Stomach (tissue), 19 donors: ENCODE measurements at places on chromosomes 6 and 20. TPM values are rescaled to one million over a fixed set of nuclear protein-coding genes. Genes with fewer than 3 reads are reported as not detected.

GRCh38 chr20:63463400-63464288 lies 8.8 kb downstream of the KCNQ2 start:
- H3K4me1 ChIP-seq: no peaks in the 10 kb centered on the region
- H3K27ac ChIP-seq: no peak overlapping the region
- no peaks in the 10 kb centered on the region for H3K36me3 ChIP-seq
- H3K4me3 ChIP-seq: no peak overlapping the region
- peak; percentile 43 for DNase-seq
- H3K27me3 ChIP-seq: peaks cover 4% of the 10 kb centered on the region

DNA sequence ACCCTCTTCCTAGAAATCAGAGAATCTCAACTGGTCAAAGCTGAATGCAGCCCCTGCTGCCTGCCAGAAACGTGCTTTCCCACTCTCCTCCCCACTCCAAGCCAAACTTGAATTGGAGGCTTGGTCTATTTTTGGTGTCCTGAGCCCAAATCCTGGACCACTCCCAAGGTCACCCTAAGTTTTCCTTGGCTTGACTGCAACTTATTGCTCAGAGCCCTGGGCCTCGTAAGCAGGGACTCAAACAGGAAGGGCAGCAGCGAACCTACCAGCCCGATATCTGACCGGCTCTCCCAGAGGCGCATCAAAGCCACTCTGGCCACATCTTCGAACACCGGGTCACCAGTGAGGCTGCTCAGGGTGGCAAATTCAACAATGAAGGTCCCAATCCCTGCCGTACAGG lies 12.7 kb downstream of the EDEM2 start:
- no peak overlapping the region for H3K4me3 ChIP-seq
- H3K27ac ChIP-seq: peak overlapping the region; percentile 34
- peaks cover 18% of the 10 kb centered on the region for H3K4me1 ChIP-seq
- peak; percentile 37 for DNase-seq
- H3K36me3 ChIP-seq: peaks cover 63% of the 10 kb centered on the region
- no peaks in the 10 kb centered on the region for H3K27me3 ChIP-seq

The PPDPF gene
- total RNA-seq: 84.8 TPM

GRCh38 chr20:40275738-40276137 lies 413.3 kb downstream of the MAFB start:
- no peaks in the 10 kb centered on the region for H3K36me3 ChIP-seq
- peaks cover 9% of the 10 kb centered on the region for H3K4me1 ChIP-seq

The BCAS1 gene
- total RNA-seq: 110 TPM

DNA sequence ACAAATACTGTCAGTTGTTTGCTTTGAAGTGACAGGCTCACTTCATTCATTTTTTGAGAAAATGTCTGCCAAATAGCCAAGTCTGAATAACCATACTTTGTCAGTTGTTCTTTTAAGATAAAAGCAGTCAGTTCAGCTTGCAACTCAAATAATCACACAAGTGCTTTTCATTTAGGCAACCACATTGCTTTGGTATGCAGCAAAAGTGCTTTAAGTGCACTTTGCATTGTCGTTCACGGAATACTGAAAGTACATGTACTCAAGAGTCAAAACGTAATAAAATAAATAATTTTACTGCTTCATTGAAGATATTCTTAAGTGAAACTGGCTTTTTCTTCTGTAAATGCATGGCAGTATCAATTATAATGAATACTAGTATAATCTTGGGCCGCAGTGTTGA lies 107.2 kb downstream of the MMS22L start:
- peaks cover 19% of the 10 kb centered on the region for H3K36me3 ChIP-seq
- DNase-seq: no peak
- no peaks in the 10 kb centered on the region for H3K27me3 ChIP-seq
- H3K4me1 ChIP-seq: no peaks in the 10 kb centered on the region
- no peak overlapping the region for H3K4me3 ChIP-seq

The SNAP25 gene
- total RNA-seq: not detected

GRCh38 chr20:15196547-15197255 lies 859.3 kb upstream of the FLRT3 start:
- H3K27me3 ChIP-seq: no peaks in the 10 kb centered on the region
- no peak for DNase-seq
- H3K27ac ChIP-seq: no peak overlapping the region
- H3K36me3 ChIP-seq: no peaks in the 10 kb centered on the region
- no peak overlapping the region for H3K4me3 ChIP-seq
- H3K4me1 ChIP-seq: no peaks in the 10 kb centered on the region

The PLN gene
- 2.3 TPM for total RNA-seq

DNA sequence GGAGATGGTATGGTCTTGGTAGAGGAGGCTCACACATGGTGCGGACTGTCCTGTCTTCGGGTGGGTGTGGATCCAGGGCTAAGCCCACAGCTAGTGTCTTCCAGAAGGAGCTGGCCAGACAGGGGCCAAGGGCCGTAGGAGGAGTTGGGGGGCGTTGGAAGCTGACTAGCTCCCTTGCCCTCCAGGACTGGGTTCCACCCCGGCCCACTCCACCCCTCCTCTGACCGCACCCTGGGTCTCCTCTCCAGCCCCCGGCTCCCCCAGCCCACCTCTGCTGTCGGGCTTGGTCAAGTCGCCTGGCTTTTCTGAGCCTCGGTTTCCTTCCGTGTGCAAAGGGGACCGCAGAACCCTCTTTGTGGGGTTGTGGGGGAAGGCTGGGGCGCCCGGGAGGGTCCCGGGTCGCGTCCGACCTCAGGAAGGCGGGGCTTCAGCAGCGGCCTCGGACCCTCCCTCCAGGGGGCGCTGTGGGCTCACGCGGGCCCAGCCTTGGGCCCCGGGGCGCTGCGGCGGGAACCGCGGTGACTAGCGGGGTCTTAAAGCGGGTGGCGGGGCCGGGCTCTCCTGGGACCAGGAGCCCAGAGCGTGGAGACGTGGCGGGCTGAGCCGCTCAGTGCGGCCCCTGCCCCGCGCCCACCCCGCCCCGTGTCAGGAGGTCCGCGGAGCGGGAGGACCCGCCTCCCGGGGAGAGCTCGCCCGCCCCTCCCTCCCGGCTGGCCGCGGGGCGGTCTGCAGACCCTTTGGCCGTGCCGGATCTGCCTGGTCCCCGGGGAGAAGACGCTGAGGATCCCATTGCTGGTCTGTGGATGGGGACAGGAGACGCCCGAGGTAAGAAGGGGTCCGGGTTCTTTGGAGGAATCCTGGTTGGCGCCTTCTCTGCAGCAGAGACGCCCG lies 5.4 kb downstream of the NPBWR2 start:
- H3K27me3 ChIP-seq: peaks cover 10% of the 10 kb centered on the region
- H3K27ac ChIP-seq: no peak overlapping the region
- H3K4me1 ChIP-seq: peaks cover 12% of the 10 kb centered on the region
- peak; percentile 48 for DNase-seq

DNA sequence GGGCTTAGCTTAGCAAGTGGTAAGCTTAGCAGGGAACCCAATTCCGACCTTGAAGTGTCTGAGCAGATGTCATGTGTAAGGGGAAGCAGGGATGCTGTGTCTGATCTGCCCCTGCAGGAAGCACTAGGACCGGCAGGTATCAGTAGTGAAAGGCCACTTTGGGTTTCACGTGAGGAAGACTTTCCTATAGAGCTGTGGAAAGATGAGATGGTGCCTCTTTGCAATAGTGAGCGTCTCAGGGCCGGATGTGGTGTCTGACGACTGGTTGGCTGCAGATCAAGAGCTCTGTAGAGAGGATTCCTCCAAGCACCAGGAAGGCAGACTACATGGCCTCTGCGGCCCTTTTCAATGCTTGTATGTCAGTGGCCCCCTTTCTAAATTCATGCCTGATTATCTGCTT lies 98.3 kb downstream of the TIAM2 start:
- no peak overlapping the region for H3K4me3 ChIP-seq
- no peak overlapping the region for H3K27ac ChIP-seq
- DNase-seq: no peak
- no peaks in the 10 kb centered on the region for H3K4me1 ChIP-seq
- no peaks in the 10 kb centered on the region for H3K36me3 ChIP-seq

- no peaks in the 10 kb centered on the region for H3K4me1 ChIP-seq
- no peaks in the 10 kb centered on the region for H3K36me3 ChIP-seq
- H3K4me3 ChIP-seq: no peak overlapping the region
- no peak for DNase-seq
Measured at GRCh38 chr6:24749297-24749696, 25.4 kb upstream of the GMNN start.

GRCh38 chr6:38528196-38528965 lies 111.3 kb downstream of the BTBD9 start:
- H3K4me1 ChIP-seq: no peaks in the 10 kb centered on the region
- DNase-seq: no peak
- no peaks in the 10 kb centered on the region for H3K27me3 ChIP-seq
- H3K4me3 ChIP-seq: no peak overlapping the region
- H3K27ac ChIP-seq: no peak overlapping the region

DNA sequence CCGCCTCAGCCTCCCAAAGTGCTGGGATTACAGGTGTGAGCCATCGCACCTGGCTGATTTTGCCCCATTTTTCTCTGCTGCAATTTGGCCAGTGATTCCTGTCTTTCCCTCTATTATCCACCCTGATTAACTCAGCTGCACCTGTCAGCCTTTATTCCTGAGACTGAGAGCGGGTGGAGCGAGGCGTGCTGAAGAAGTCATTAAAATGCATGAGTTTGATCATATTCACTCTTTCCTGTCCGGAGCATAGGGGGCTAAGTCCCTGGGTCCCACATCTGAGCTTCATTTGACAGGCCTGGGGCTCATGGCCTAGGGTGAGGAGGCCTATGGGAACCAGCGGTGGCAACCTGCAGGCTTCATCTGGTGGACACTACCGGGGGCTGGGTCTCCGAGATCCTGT lies 25.7 kb upstream of the CTNNBL1 start:
- no peak overlapping the region for H3K27ac ChIP-seq
- H3K27me3 ChIP-seq: no peaks in the 10 kb centered on the region
- DNase-seq: no peak
- H3K36me3 ChIP-seq: no peaks in the 10 kb centered on the region
- no peak overlapping the region for H3K4me3 ChIP-seq

GRCh38 chr6:89836639-89837222 lies 7.1 kb downstream of the CASP8AP2 start:
- peaks cover under 1% of the 10 kb centered on the region for H3K4me1 ChIP-seq
- no peak overlapping the region for H3K4me3 ChIP-seq
- no peak for DNase-seq
- no peaks in the 10 kb centered on the region for H3K27me3 ChIP-seq

DNA sequence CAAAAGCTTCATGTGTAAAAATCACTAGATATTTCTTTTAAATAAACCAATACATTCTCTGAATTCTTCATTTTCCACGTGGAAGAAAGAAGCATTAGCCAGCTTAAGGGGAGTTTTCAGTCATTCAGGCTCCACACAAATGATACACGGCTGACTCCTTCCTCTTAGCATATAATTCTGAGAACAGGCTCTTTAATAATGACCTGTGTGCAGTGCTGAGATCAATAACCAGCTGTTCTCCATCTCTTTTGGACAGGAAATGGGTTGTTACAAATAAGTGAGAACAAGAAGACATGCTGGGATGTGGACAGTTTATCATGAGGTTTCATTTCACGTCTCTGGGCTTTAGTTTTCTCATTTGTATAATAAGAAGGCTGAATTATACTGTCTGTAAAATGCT lies 146.9 kb upstream of the C6orf118 start:
- no peaks in the 10 kb centered on the region for H3K4me1 ChIP-seq
- no peaks in the 10 kb centered on the region for H3K36me3 ChIP-seq
- no peak overlapping the region for H3K27ac ChIP-seq
- H3K27me3 ChIP-seq: no peaks in the 10 kb centered on the region
- peak; percentile 26 for DNase-seq

The SRSF12 gene
- not detected for total RNA-seq

DNA sequence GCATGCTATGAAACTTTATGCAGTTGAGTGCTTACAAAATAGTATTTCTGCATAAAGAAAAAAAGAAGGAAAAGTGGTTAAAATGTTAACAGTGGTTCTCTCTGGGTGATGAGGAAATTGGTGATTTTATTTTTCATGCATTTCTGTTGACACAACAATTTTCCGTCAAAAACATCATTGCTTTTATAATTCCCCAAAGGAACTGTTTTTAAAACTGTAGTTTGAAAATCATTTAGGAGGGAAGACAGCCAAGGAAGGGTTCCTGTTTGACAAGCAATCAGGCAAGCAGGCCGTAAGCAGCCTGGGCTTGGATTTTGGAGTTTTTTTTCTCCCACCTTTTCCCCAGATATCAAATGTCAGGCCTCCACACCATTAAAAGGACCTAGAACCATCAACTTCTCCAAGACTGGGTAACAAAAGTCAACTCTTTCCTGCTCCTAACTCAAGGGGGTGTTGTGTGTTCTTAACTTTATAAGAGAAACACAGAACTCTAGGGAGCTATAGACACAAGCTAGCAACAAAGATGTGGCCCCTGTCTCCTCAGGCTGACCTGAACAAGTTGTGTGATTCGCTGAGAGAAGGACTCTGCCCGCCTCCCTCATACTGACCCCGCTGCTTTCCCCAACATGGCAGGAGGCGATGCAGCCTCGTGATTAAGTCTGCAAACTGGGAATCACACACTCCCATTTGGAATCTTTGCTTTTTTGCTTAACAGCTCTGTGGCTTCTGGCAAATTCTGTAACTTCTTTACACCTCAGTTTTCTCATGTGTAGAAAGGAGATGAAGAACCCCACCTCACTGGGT lies 146.6 kb downstream of the BCAS1 start:
- H3K36me3 ChIP-seq: no peaks in the 10 kb centered on the region
- no peak overlapping the region for H3K4me3 ChIP-seq
- H3K4me1 ChIP-seq: peaks cover 24% of the 10 kb centered on the region
- H3K27ac ChIP-seq: peak overlapping the region; percentile 35

DNA sequence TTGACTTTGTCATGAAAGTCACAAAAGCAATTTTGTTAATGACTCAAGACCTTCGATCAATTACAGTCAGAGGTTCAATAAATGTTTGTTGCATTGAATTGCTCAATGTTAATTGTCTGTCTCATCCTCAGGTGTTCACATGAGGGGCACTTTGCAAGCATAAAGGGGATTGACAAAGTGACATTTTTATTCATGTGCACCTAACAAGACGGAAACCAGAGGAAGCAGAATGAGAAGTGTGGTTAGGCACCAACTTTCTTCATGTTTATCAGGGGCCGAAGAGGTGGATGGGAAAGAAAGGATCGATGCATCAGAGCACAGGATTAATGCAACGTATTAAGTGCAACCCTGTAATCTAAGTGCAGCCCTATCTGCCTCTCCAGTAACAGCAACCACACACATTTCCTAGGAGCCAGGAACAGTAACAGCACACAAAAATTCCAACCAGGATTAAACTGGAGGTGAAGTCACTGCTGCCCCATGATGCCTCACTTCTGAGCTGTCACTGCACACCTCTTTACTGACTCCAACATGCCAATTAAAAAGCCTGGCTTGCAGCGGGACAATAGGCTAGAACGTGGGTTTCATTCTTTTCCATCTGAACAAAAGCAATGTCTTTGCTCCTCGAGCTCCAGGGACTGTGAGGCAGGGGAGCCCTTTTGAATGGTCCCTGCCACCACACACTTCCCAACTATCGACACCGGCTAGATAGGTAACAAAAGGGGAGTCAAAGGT lies 262.7 kb downstream of the CD83 start:
- no peak overlapping the region for H3K27ac ChIP-seq
- DNase-seq: no peak
- H3K36me3 ChIP-seq: no peaks in the 10 kb centered on the region
- H3K4me3 ChIP-seq: no peak overlapping the region
